ENCODE measurements at places on chromosomes 3 and 15.

GRCh38 chr3:16831846-16832245 is 52.9 kb upstream of the PLCL2 start:
- DNase-seq = no peak

GRCh38 chr3:150079029-150079739 is 108.5 kb upstream of the PFN2 start:
- peak; percentile 70 for DNase-seq

DNA sequence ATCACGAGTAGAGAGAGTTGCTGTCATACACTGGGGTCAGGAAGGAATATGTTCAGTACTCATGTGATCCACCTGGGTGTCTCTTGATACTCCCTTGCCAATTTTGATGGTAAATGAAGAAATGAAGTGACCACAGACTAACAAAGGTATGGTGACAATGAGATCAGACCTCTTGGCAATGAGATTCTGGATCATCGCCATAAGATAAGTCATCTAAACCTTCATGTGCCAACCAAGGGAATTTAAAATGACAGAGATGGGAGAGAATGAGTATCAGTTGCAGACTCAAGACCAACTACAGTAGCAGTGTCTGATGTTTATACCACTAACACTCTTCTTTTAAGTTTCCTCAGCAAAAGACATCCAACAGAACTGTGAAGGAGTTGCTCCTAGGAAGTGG is 601.0 kb downstream of the MECOM start:
- DNase-seq = no peak

- DNase-seq = no peak
Measured at GRCh38 chr3:14837878-14838258, 19.1 kb downstream of the FGD5 start.
